Kasumi-1 (cell line): ENCODE measurements at places on chromosomes 5 and 9.
A peak's percentile ranks its signal among the peaks of the same experiment; 100 is the strongest.

GRCh38 chr9:948497-948896, 28.0 kb upstream of the DMRT3 start:
- DNase-seq, result no peak

GRCh38 chr5:149682532-149683075, 47.5 kb upstream of the PPARGC1B start:
- DNase-seq, result no peak

GRCh38 chr5:67971971-67972821, 243.4 kb upstream of the PIK3R1 start:
- DNase-seq, result peak; percentile 69

GRCh38 chr5:6603643-6604042, 29.2 kb downstream of the NSUN2 start:
- DNase-seq, result no peak

- DNase-seq, result no peak
These were observed 155.3 kb downstream of the SNX18 start for GRCh38 chr5:54672871-54673270.

DNA sequence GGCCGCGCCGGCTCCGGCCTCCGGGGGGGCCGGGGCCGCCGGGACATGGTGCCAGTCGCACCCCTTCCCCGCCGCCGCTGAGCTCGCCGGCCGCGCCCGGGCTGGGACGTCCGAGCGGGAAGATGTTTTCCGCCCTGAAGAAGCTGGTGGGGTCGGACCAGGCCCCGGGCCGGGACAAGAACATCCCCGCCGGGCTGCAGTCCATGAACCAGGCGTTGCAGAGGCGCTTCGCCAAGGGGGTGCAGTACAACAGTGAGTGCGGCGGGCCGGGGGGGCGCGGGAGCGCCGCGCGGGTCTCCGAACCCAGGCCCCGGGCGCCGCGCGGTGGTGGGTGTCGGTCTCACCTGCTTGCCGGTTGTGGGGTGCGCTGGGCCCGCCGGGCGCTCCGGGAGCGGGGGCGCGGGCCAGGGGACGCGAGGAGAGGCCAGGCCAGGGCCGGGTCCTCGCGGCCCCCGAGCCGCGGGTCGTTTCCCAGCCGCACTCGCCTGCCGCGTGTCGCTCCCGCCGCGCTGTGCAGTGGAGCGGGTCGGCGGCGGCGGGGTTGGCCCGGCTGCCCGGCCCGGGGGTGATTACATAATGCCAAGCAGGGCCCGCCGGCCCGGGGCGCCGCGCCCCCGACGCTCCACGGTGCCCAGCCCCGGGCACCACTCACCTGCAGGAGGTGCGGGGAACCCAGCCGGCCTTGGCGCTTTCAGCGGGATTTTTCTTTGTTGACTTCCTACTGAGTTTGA, 492 bp downstream of the RABL6 start:
- DNase-seq, result no peak

- DNase-seq, result no peak
These were observed 5.5 kb downstream of the NKX2-5 start for GRCh38 chr5:173229382-173229959.

- no peak for DNase-seq
These were observed 242.4 kb downstream of the EFNA5 start for GRCh38 chr5:107428303-107428813.

- no peak for DNase-seq
These were observed 10.4 kb downstream of the SWI5 start for GRCh38 chr9:128286440-128286839.

DNA sequence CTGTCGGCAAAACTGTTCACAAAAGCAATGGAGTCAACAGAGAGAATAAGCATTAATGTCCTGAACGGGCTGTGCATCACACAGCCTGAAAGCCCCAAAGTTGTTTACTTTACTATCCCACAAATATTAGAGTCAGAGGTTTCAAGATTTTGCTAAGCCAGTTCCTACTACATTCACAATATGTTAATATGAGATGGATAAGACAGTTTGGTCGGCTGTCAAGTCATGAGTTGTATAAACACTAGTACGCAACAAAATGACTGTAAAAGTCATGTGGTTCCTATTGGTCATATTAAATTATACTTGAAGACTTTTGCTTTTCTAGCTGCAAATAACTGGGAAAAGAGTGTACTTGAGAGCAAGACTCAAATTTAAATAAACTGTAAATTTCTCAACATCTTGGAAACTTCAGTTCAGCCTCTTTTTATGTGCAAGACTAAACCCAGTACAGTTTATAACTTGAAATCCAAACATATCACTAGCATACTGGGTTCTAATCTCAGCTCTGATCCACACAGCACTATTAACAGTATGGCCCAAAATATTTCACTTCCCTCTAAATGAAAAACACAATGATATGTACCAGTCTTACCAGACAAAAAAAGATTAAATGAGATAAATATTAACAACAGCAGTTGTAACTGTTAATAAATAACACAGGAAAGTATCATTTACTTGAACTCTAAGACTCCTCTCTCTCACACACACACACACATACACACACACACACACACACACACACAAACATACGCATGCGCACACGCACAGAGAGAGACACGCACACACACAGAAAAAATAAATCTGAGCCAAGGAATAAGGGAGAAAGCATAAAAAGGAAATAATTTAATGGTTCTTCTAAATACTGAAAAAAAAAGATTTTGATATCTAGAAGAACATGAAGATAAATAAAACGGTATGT, 33.1 kb downstream of the FANCC start:
- DNase-seq, result no peak

GRCh38 chr9:122819326-122819725, 9.1 kb downstream of the PDCL start:
- no peak for DNase-seq
